NCI-H524 (cell line): ENCODE measurements at places on chromosomes 1 and 21.

- no peak for DNase-seq
Observed at GRCh38 chr1:25182629-25183028, 49.7 kb downstream of the SYF2 start.

- peak; percentile 90 for DNase-seq
Observed at GRCh38 chr1:23559136-23559984, at the start of gene ID3. ID3 (minus strand) TSS chr1:23559501; CDS start chr1:23559426, 75 bp downstream.

DNA sequence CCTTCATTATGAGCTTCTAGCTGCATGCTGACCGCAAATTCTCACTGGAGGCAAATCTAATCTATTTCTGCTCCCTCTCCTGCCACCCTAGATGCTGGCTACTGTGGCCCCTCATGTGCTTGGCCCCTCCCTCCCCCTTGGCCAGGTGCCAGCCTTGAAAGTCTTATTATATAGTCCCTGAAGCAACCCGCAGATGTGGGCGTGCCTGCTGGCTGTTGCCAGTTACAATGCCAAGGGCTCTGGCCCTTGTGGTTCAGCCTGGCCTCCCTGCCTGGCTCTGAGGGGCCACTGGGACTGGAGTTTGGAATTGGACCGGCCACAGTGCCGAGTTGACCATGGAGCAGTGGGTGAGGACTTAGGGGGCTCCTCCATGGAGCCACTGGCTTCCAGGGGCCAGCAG is 78.9 kb upstream of the ACTRT2 start:
- DNase-seq: no peak

DNA sequence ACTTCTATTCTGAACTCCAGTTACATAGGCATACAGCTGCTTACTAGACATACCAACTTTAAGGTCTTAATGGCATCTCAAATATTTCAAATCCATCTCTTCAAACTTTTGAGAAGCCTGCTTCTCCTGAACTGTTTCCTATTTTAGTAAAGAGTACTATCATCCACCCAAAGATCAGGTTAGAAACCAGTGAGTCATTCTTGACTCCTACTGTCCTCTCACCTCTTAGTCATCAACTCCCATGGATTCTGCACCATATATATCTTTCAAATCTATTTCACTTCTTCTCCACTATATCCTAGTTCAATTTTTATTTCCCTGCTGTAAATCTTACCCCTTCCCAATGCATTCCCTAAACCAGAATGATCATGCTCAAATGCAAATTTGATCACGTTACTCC is 18.1 kb upstream of the BEND5 start:
- DNase-seq: no peak

DNA sequence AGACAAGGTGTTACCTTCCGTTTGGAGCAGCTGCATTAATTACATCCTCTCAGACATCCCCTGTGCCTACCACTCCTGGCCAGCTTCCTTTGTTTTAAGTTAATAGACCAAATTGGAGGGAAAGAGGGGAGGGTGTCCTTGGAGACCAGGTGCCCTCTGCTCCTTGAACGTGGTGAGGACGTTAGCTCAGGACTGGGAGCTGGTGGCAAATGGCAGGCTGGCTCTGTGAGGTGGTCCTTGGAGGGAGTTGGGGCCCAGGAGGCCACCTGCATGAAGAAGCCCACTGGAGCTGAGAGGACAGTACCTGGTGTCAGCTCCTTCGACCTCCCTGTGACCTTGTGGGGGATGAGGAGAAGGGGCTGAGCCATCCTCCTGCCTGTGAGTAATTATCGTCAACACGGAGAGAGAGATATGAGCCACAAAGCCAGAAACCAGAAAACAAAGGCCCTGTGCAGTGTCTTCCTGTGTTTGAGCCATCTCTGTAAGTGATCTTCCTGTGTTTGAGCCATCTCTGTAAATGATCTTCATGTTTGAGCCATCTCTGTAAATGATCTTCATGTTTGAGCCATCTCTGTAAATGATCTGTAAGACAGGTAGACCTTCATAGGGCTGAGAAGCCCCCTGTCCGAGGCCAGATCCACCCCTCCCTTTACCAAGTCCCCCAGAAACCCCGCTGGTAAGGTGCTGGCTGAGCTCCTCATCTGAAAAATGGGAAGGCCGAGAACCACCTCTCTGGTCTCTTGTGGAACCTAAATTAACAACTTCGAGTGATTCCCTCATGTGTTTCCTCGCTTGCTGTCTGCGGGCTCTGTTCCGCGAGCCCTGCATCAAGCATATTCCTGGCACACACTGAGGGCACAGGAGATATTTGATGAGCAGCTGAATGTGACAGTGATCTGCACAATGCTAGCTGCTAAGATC is 126.0 kb downstream of the CAMTA1 start:
- DNase-seq: no peak

GRCh38 chr1:235883261-235883927 is 16.7 kb upstream of the LYST start:
- DNase-seq: peak; percentile 58

- no peak for DNase-seq
Observed at GRCh38 chr1:167541610-167542009, 12.0 kb downstream of the CREG1 start.

DNA sequence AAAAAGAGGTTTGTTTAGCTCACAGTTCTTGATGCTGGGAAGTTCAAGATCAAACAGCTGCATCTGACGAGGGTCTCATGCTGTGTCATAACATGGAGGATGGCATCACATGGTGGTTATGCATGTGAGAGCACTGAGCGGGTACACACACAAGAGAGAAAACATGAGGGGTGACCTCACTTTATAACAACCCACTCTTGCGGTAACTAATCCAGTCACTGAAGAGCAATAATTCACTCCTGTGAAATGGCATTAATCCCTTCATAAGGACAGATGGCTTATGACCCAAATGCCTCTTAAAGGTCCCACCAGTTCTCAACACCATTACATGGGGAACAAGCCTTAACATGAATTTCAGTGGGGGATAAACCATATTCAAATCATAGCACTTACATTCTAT is 23.2 kb upstream of the CHIT1 start:
- peak; percentile 95 for DNase-seq

GRCh38 chr1:185500001-185500626 is 183.1 kb upstream of the IVNS1ABP start:
- DNase-seq: no peak

DNA sequence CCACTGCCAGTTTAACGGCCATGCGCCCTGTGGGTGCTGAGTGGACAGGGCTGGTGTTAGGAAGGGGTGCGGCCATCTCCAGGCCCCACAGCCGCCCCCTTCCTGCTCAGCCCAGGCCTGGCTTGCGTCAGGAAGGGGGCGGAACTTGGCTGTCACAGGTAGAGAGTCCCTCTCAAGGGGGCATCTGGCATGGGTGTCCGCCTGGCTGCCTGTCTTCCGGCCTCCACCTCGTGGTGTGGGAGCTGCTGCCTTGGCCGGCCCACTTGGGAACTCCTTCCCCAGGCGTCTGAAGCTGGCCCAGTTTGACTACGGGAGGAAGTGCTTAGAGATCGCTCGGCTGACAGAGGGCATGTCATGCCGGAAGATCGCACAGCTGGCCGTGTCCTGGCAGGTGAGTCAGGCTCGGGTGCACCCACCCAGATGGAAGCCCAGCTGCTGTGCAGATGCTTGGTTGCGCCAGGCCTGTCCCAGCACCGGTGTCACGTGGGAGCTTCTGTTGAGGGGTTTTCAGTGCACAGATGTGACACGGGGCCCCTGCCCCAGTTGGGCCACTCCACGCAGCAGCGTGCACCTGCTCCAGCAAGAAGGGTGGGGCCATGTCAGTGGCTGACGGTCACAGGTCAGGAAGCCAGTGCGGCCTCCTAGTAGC is 9.1 kb upstream of the ATAD3B start:
- peak; percentile 74 for DNase-seq

DNA sequence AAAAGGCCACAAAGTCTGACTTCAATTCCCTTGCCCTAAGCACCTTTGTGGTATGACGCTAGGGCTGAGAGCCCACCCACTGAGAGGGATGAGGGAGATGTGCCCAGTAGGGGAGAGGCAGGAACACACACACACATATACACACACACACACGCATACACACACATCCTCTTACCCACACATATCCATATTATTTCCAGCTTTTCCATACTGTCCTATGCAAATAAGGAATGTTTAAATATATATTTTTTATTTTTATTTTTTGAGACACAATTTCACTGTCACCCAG is 3.0 kb downstream of the RAB25 start:
- DNase-seq: no peak

GRCh38 chr1:53417074-53417511 is 42.1 kb upstream of the DMRTB1 start:
- no peak for DNase-seq

GRCh38 chr1:191260056-191260455 is 782.4 kb upstream of the BRINP3 start:
- no peak for DNase-seq

DNA sequence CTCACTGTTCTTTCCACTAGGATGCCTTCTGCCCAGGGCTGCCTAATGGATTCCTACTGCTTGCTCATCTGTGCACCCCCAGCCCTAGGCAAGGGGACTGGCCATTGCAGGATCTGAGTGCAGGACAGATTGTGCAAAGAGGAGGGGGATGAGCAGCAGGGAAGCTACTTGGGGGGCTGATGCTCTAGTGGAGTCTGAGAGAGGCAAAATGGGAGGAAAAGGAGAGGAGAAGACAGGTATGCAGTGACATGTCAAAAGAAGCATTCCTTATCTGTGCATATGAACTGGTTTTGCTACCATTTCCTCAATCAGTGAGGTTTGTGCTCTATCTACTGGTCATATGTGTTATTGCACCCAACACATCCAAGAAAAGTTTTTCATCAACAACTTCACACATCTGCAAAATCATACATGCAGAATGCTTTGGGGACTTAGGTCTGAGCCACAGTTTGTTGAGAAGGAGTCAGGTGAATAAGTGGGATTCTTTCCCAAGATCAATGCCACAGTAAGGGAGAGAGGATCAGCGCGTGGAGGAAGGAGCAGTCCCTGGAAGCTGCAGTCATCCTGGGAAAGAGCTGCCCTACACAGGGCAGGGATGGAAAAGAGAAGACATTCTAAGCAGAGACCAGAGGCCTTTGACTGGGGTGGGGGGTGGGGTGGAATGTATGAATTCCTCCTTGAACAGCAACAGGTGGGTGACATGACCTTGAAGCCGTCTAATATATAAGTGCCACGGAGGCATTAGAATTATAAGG is 14.4 kb downstream of the SLC5A9 start:
- DNase-seq: no peak

DNA sequence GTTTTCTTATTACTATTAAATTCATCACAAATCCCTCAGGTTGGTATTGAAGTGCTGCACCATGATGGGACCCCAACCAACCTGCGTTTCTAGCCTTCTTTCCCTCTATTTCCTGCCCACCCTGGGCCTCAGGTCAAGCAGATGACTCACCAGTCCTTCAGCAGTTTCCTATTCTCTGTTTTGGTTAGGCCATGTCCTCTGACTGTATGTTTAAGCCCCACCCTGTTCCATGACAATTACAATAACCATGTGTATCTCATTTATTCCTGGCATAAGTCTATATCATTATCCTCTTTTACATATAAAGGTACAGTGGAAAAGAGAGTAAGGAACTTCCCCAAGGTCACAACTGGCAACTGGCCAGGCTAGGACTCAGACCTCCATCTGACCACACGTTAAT is 5.3 kb upstream of the FAM78B start:
- no peak for DNase-seq

- no peak for DNase-seq
Observed at GRCh38 chr1:27379564-27380122, 3.5 kb downstream of the CD164L2 start.

DNA sequence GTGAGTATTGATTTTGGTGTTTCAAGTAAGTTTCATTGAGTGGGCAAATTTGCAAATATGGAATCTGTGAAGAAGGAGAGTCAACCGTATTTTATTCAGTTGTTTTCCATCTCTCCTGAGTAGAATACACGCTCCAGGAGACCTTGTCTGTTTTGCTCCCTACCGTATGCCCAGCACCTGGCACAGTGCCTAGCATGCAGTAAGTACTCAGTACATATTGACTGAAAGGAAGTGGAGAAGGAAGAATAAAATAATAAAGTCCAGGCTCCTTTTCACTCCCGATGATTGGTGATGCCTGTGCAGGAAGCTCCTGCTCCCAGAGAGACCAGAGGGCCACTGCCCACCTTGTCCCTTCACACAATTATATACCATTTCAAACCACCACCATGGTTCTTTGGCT is 59.4 kb upstream of the NEK2 start:
- DNase-seq: no peak

GRCh38 chr1:91697416-91697815 is 188.5 kb downstream of the TGFBR3 start:
- no peak for DNase-seq

GRCh38 chr1:201091256-201091655 is 21.0 kb downstream of the CACNA1S start:
- no peak for DNase-seq

DNA sequence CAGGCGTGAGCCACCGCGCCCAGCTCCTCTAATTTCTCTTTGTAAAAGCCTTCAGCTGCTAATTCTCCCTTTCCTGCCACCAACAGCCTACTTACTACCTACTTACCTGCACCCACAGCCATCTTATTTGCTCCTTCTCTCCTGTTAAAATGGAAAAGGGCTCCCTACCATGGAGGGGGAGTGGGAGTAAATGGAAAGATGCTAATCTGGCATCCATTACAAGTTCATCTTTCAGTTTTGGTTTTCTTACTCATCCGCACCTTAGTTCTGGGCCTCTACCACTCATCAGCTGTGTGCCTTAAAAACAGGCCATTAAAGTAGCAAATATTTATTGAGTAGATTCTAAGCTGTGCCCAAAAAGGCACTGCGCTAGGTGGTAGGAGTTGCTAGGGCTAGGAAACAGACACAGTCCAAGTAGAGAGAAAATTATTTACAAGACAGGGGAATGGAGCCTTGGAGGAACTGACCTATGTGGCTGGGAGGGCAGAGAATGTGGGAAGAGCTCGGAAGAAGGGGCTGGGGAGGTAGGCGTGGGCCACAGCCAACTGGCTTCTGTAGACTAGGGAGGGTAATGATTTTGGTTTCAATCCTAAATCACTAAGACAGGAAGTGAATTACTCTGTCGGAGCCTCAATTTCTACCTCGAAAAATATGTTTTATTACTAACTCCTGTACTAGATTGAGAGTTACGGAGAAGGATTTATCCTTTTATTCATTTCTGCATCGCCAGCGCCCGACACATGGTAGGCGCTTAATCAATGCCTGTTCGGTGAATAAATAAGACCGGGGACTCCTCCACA is 685 bp upstream of the DDI2 start:
- DNase-seq: peak; percentile 38

DNA sequence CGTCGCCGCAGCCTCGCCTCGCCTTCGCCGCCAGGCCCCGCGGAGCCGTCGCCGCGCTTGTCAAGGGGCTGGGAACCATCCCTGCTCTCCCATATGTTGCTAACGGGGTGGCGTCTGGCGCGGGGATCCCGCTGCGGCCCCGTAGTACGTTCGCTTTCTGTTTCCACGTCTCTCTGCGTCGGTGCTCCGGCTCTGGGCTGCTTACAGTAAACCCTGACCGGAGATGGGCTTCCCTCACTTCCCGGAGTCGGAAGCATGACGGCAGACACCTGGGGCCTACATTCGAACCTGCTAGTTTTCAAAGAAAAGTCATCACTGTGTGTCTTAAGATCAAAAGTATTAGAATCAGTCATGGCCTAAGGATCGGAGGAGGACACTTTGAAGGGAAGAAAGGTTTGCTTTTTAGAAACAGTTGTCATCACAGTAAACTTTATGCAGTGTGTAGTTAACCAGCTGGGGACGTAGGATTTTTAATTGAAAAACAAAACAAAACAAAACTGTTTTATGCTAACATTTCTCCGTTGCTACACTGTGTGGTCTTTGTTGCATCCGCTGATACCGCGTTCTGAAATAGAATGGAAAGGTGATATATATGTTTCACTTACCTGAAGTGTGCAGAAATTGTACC is 69.0 kb downstream of the SLC35A3 start:
- DNase-seq: peak; percentile 56

- DNase-seq: no peak
Observed at GRCh38 chr1:114319418-114319817, 165.7 kb upstream of the SYT6 start.
